ENCODE measurements at places on chromosomes 6 and 20. TPM values are rescaled to one million over a fixed set of nuclear protein-coding genes. Genes with fewer than 3 reads are reported as not detected.

DNA sequence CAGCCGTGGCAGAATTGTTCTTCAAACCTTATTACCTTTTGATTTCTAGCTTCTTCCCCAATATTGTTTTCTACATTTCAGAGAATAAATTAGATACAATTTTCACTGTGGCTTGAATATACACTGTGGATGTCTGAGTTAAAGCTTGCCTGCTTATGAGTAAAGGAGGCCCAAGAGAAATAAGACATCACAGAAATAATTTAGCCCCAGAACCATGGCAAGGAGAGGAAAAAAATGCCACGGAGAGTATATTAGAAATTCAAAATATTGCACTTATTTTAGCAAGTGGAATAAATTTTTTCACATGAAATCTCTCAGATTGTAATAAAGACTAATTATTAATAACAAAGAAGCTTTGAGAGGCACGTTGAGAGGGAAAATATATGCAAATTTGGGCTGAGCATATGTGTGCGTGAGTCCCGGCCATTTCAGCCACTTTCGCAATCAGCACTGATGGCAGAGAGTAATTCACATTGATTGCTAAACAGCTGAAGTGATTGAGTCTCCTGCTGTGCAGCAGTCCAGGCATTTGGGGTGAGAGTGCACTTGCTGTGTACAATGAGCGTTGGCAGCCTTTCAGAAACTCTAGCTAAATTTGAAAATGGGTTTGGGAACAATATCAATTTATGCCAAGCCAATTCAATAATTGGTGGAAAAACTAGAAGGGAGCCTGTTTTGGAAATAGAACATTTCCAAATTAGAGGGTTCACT, 596.0 kb downstream of the EPM2A start:
- H3K4me1 ChIP-seq: no peaks in the 10 kb centered on the region
- H3K27ac ChIP-seq: no peak overlapping the region
- no peak overlapping the region for H3K4me3 ChIP-seq
- DNase-seq: no peak

GRCh38 chr6:43720999-43721398, 33.4 kb upstream of the MRPS18A start:
- H3K36me3 ChIP-seq: no peaks in the 10 kb centered on the region
- H3K4me3 ChIP-seq: no peak overlapping the region
- H3K27ac ChIP-seq: no peak overlapping the region
- no peak for DNase-seq
- peaks cover 17% of the 10 kb centered on the region for H3K4me1 ChIP-seq

DNA sequence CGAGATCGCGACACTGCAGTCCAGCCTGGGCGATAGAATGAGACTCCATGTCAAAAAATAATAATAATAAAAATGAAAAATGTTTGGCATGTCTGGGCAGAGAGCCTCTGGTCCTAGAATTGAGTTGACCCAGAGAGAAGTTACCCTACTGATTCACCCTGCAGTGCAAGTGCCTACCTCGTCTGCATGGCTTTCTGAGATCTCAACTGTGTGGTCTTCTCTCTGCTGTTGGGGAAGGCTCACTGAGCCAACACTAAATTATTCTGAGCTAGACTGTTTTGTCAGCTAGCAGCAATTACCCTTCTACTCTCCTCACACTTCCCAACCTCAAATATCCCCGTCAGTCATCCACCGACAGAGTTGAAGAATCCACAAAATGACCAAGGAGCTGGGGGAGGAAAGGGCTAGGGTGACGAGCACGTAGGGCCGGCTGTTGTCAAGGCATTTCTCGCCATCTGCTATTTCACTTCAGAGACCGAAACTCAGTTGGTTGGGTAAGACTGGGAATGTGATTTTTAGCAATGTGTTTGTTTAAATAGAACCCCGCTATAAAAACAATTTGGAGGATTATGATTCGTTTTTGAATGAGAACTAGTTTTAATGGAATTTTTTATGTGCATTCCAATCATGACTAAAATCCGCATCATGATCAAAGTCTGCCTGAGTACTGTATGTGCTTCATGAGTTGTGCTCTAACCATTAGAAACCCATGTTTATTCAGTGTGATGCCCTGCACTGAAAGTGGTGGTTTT, 9.4 kb downstream of the MAS1 start:
- no peak overlapping the region for H3K27ac ChIP-seq
- H3K4me3 ChIP-seq: no peak overlapping the region
- no peaks in the 10 kb centered on the region for H3K36me3 ChIP-seq
- no peaks in the 10 kb centered on the region for H3K27me3 ChIP-seq
- no peaks in the 10 kb centered on the region for H3K4me1 ChIP-seq

GRCh38 chr20:44018259-44018941, 103.7 kb downstream of the TOX2 start:
- H3K4me1 ChIP-seq: peaks cover 25% of the 10 kb centered on the region
- no peaks in the 10 kb centered on the region for H3K27me3 ChIP-seq
- no peak for DNase-seq
- H3K4me3 ChIP-seq: no peak overlapping the region
- no peaks in the 10 kb centered on the region for H3K36me3 ChIP-seq

DNA sequence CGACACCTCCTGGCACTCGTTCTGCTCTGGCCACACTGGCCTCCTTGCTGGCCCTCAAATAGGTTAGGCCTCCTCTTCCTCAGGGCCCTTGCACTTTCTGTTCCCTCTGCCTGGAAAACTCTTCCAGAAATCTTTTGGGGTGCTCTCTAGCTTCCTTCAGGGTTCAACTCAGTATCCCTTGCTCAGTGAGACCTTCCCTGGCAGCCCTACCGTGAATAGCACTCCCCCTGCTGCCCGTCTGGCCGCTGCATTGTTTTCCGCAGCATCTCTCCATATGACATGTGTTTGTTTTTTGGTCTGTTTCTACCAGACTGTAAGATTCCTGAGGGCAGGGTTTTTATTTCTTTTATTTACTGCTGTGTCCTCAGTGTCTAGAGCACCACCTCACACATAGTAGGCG, 6.7 kb downstream of the DDX27 start:
- H3K36me3 ChIP-seq: peaks cover 87% of the 10 kb centered on the region
- H3K4me3 ChIP-seq: no peak overlapping the region
- H3K4me1 ChIP-seq: no peaks in the 10 kb centered on the region
- no peak for DNase-seq

DNA sequence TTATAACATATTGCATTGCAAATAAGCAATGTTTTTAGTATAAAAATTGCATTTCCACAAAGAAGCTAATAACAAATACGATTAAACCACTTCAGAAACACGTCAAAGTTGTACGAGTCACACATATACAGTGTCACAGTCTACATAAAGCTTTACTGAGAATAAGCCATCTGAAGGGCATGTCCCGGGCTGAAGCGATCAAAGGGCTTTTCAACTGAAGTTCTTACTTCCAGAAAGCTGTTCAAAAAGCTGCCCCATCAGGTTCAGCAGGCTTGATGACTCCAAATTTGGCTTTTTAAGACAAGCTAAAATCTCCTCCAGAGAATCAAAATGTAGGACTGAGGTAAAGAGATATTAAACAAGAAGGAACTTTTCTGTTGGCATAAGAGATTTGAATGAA, 37.5 kb upstream of the HAO1 start:
- H3K4me3 ChIP-seq: no peak overlapping the region
- H3K27ac ChIP-seq: no peak overlapping the region
- H3K36me3 ChIP-seq: peaks cover 20% of the 10 kb centered on the region
- no peak for DNase-seq
- H3K4me1 ChIP-seq: peaks cover 6% of the 10 kb centered on the region

DNA sequence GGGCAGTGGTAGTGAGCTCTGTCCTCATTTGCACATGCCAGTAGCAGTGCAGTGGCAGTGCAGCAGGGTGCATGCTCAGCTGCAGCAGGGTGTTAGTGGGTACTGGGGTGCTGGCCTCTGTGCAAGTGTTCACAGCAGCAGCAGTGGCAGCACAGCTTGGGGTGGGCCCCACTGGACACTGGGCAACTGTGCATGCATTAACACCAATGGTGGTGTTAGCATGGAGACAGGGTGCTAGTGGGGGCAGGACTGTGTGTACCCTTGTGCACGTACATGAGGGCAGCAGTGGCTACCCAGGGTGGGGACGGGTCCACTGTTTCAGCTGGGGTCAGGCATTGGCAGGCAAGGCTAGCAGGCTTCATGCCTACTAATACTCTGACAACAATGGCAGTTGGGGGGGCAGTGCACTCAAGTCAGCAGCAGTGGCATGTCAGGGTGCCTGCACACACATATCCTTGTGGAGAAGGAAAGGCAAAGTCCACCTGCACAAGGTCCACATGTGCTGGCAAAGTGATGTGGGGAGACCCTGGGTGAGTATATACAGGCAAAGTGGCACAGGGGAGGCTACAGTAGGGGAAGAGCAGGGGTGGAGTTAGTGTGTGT, 60.2 kb downstream of the UNC5CL start:
- no peak for DNase-seq
- H3K27me3 ChIP-seq: peaks cover 11% of the 10 kb centered on the region
- H3K27ac ChIP-seq: no peak overlapping the region

DNA sequence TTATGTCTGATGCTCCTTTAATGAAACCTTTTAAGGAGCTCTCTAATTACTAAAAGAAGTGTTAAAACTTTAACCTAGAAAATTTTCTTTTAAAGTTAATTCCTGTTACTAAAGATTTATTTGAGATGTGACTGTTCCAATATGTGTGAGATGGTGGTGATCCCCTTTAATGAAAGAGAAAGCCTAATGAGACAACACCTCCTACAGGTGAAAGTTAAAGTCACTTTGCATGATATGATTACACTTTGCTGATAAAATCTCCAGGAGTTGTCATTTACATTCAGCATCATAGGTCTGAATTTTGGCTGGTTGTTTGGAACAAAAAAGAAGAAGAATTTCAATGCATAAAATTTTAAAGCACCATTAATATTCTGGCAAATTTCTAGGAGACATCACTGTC, 307.4 kb downstream of the TRDN start:
- no peak overlapping the region for H3K27ac ChIP-seq
- H3K4me3 ChIP-seq: no peak overlapping the region
- DNase-seq: no peak
- H3K4me1 ChIP-seq: no peaks in the 10 kb centered on the region
- no peaks in the 10 kb centered on the region for H3K36me3 ChIP-seq

DNA sequence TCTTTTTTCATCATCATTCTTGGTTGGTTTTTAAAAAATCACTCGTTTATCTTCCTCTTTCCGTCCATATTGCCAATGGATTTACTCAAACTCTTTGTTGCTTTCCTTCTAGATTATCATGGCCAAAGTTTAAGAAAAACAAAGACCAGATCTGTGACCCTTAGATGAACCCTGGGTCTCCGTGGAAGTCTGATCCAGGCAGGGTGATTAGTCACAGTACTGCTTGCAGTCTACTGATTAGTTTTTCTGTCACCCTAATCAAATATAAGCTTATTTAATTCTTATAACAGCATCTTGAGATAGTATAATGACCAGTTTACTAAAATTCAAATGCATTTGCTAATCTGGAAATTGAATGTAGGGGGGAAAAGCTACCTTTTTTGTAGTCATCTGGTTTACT, 6.0 kb upstream of the SMIM28 start:
- H3K36me3 ChIP-seq: no peaks in the 10 kb centered on the region
- H3K4me1 ChIP-seq: no peaks in the 10 kb centered on the region
- no peak overlapping the region for H3K4me3 ChIP-seq
- H3K27ac ChIP-seq: no peak overlapping the region

DNA sequence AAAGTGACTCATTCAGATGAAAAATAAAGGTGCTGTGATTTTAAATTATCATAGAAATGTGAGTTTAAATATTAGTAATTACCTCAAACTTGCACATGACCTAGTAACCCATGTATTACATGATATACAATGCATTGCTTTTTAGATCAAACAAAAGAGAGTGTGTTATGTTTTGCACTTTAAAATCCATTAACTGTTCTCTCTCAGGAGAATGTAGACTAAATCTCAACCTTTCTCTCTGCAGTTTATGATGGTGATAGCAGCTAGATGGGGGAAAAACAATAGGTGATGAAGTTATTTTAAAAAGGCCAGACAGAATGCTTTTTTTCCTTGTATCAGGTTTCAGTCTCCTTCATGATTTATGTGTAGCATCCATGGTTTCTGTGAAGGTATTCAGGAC, 404.4 kb upstream of the RNF217 start:
- H3K4me3 ChIP-seq: no peak overlapping the region
- DNase-seq: no peak
- H3K4me1 ChIP-seq: no peaks in the 10 kb centered on the region
- no peaks in the 10 kb centered on the region for H3K27me3 ChIP-seq

DNA sequence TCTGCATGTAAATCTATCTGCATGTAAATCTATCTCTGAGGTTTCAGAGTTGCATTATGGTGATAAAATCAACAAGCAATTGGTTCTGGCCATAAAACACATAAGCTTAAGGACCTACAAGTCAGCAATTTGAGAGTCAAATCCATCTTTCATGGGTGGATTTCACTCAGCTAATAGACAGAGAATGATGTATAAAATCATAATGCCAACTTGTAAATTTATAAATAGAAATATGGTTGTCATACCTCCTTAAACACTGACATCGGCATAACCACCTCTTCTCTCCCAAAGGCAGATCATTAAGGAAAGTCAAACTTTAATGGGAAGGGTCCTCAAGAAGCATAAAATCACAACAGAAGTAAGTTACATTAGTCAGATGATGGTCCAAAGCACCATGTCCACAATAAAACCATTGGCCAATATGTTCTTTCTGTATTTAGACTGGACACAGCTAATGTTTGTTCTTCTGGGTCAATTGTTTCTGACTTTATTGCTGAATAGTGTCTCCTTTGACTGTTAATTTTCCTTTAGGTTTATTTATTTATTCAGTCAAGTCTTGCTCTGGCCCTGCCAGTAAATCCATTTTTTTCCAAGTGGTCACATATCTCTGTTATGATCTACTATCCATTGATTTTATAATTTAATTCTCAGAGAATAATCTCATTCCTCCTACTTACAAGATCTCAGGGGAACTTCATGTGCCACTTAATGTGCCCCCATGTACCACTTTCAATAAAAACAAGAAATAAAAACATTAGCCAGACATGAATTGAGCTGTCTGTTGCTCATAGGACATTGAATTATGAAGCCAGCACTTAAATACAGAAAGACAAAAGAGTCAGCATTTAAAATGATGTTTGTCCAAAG, 382.9 kb upstream of the IRAK1BP1 start:
- DNase-seq: no peak
- no peaks in the 10 kb centered on the region for H3K4me1 ChIP-seq
- H3K27me3 ChIP-seq: no peaks in the 10 kb centered on the region
- H3K36me3 ChIP-seq: no peaks in the 10 kb centered on the region
- no peak overlapping the region for H3K27ac ChIP-seq
- no peak overlapping the region for H3K4me3 ChIP-seq

The GRM1 gene
- not detected for total RNA-seq

The FAM217A gene
- total RNA-seq: not detected

The ZC2HC1B gene
- total RNA-seq: not detected

The TSPYL4 gene
- 40.2 TPM for total RNA-seq

Measured in CD4-positive, CD25-positive, alpha-beta regulatory T cell (primary cell).